ENCODE measurements at places on chromosomes 7 and 10.

- DNase-seq, result no peak
These were observed 62.7 kb downstream of the LRRC4 start for GRCh38 chr7:127968547-127968946.

GRCh38 chr10:21090609-21091082 lies 193.5 kb upstream of the NEBL start:
- DNase-seq, result no peak

GRCh38 chr10:77618117-77618516 lies 19.5 kb downstream of the KCNMA1 start:
- no peak for DNase-seq

GRCh38 chr10:29569795-29570194 lies 65.0 kb downstream of the SVIL start:
- DNase-seq, result no peak

- no peak for DNase-seq
These were observed 3.1 kb upstream of the PLPP4 start for GRCh38 chr10:120453886-120454285.

DNA sequence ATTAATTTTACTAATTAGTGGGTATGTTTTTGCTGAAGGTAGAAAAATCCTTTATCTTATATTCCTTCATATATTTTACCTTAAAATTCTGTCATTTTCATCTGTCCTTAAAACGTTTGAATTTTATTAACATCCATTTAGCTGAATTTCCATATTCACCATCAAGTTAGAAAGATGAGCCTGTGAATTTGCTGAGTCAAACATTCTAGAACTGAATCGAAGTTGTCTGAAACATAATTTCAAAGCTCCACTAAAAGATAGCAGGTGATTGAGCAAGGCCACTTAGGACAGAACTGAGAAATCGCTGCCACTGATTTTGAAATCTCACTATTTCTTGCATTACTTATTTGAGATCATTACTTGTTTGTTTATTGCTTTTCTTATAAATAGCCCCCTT lies 17.5 kb downstream of the HGF start:
- no peak for DNase-seq

GRCh38 chr10:64037071-64037661 lies 516.0 kb downstream of the REEP3 start:
- no peak for DNase-seq

- DNase-seq, result no peak
These were observed 20.2 kb downstream of the FAM204A start for GRCh38 chr10:118321724-118322575.

- DNase-seq, result no peak
These were observed 70.3 kb upstream of the MXI1 start for GRCh38 chr10:110137142-110137545.

- DNase-seq, result no peak
These were observed 195.0 kb upstream of the RHOBTB1 start for GRCh38 chr10:61138708-61139591.

- no peak for DNase-seq
These were observed 25.4 kb upstream of the CRHR2 start for GRCh38 chr7:30707391-30708357.

DNA sequence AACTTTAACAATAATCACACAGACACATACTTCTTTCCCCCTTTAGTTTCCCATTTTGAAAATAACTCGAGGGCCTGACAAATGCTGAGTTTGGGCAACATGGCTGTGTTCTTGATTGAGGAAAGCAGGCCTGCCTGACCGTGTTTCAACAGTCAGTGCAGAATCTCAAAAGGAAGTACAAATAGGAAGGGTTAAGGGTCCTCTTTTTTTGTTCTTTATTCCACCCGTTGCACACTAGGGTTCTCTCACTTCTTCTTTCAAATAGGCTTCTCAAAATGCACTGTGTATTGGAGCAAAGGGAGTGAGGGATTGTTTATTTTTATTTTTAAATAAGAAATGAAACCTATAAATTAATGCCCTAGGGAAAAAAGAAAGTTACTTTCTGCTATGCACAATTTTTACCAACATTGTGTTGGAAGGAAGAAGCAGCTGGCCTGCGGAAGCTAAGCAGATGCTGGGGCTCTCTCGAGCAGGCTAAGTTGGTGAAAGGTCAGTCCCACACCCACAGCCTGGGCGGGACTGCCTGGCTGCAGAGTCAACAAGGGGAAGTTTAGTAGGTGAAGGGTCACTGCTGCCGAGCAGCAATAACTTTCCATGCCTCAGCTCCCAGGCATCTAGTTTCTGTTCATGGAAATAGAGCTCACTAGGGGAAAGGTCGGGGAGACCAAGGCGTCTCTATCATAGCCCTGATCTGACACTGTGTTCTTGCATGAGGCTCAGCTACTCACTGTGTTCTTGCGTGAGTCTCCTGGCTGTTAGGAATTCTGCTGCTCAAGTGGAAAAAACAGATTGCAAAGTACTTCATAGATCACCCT lies 12.2 kb upstream of the PDK4 start:
- no peak for DNase-seq

DNA sequence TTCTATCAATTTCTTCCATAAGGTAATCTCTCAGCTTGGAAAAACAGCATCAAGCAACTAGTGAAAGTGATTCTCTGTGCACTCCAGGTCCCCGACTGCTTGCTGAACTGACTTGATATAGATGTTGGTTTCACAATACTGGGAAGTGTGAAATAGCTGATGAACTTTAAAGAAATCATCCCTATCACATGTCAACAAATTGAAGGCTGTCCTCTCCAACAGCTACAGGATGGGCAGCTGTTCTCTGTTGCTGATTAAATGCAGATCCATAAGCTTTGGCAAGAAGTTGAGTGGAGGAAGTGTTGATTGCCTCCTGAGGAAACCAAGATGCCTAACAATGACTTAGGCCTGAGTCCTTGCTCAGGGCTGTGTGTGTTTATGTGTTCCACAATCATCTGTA lies 130.4 kb upstream of the GDF10 start:
- no peak for DNase-seq

- no peak for DNase-seq
These were observed 226.0 kb downstream of the KIAA1217 start for GRCh38 chr10:24434961-24435360.

GRCh38 chr7:1163121-1163520 lies 3.1 kb upstream of the ZFAND2A start:
- DNase-seq, result no peak
